Activated CD4-positive, CD25-positive, alpha-beta regulatory T cell treated with anti-CD3 and anti-CD28 coated beads, Interleukin-2, amount 50 U/mL, for 16 hours (primary cell): ENCODE measurements at places on chromosomes 12 and 14.

GRCh38 chr14:33612197-33612505, 338.7 kb downstream of the EGLN3 start:
- no peak for DNase-seq

- no peak for DNase-seq
Measured at GRCh38 chr12:46647034-46647433, 178.8 kb downstream of the SLC38A4 start.

GRCh38 chr14:87888136-87888999, 104.6 kb downstream of the GALC start:
- no peak for DNase-seq

- no peak for DNase-seq
Measured at GRCh38 chr14:51547701-51548100, 104.0 kb upstream of the FRMD6 start.

DNA sequence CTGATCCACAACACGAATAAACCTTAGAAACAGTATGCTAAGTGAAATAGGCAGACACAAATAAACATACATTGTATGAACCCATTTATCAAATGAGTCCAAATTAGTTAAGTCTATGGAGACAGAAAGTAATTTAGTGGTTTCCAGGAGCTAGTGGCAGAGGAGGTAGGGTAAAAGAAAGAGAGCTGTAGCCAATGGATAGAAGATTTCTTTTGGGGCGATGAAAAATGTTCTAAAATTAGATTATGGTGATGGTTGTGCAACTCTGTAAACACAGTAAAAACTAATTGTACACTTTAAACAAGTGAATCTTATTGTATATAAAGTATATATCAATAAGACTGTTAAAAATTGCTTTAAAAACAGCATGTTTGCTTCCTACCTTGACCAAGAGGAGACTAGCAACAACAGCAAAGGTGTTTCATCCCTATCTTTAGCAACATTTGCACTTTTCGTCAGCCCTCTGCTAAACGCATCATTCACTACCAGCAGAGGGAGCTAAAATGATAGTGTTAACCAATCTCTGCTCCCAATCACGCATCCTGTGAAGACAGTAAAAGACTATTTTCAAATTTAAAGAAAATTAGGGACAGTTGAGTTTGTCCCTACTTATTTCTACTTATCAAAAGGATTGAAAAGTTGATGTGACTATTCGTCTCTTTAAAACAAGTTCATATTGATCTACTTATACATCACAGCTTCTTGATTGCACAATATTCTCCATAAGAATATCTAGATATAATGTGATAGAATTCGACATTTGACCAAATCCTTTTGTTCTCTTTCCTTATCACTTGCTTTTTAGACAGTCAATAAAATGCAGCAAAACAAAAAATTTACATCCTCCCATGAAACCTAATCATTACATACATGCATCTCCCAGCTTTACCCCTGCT, 24.0 kb upstream of the LGR5 start:
- DNase-seq, result no peak

DNA sequence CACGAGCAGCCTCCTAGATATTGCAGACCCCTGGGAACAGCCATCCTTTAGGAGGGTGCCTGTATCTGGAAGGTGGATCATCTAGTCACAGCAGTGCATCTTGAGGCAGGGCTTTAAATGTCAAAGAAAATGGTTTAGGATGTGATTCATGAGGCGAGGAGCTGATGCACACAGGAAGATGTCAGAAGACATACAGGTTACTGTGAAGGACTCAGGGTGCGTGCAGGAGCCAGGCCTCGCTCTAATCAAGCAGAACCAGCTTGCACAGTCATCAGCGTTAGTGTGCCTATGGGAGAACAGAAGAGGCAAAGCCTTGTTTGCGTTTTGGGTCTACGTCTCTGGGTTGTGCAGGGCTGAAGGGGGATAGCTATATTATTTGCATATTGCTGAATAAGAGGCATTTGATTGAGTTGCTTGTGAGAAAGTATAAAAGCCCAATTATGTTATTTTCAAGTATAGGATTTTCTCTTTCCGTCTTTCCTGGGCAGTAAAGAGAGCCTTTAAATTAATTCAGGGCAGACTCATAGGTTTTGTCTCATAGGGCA, 77.3 kb upstream of the RPH3A start:
- DNase-seq, result no peak

DNA sequence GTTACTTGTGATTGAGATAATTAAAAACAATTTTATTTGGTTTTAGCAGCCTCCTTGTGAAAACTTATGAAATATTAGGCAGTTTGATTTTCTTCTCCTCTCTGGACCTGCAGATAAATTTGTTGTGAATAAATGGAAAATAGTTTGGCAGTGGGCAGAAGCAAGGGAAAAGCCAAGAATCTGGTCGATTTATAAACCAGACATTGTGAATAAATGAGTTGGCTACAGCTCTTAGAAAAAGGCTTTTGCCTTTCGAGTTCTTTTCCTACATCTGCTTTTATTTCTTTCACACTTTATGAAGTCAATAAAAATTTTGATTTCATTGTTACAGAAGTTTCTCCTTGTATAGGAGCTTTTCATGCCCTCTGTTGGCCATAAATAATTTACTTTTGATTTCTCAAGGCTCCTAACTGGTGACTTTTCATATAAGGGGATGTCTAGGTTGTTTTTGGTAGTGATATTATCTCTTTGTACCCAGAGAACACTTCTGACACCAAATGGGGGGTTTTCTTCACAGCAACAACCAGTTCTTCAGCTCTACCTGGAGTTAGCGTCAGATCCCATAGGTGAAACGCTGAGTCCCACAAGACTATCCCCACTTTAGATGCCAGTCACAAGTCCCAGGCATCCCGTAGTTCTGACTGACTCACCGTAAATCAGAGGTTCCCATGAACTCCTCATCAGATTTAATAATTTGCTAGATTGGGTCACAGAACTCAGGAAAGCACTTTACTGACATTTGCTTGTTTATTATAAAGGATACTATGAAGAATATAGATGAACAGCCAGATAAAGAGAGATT, 136.5 kb upstream of the DNM1L start:
- no peak for DNase-seq

GRCh38 chr14:91496790-91497189, 13.3 kb downstream of the PPP4R3A start:
- no peak for DNase-seq

GRCh38 chr14:101552786-101553231, 8.5 kb upstream of the DIO3 start:
- no peak for DNase-seq

GRCh38 chr12:49948866-49949845, 1.4 kb upstream of the AQP2 start:
- no peak for DNase-seq
